ENCODE measurements at places on chromosomes 6 and 20.

DNA sequence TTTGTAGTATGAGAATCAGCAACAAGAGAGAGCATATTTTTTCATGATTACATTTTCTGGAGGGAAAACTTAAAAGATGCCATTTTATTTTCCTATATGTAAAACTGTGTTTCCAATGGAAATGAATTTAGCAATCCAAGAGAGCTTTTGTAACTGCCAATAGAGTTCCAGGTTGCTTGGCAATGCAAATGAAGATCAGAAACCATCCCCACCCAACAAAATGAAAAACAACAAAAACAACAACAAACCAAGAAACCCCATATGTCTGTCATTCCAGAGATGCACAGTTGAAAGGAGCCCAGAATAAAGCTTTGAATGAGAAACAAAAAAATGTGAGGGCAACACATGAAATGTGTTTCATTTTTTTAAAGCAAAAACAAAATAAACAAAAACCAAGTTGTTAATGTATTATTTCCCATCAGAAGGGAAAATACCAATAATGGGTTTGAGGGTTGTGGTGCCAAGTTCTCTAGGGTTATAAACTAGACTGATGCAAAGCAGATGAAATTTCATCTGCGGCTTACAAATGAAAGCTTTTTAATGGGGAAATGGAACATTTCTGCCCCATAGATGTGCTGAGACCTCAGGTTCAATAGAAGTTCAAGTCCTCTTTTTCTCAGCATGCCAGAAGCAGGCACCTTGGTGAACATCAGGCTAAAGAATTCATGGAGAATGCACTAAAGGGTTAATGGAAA lies 121.5 kb upstream of the MCHR2 start:
- no peak for DNase-seq

GRCh38 chr6:23077772-23078171 lies 508.4 kb downstream of the HDGFL1 start:
- DNase-seq = no peak

DNA sequence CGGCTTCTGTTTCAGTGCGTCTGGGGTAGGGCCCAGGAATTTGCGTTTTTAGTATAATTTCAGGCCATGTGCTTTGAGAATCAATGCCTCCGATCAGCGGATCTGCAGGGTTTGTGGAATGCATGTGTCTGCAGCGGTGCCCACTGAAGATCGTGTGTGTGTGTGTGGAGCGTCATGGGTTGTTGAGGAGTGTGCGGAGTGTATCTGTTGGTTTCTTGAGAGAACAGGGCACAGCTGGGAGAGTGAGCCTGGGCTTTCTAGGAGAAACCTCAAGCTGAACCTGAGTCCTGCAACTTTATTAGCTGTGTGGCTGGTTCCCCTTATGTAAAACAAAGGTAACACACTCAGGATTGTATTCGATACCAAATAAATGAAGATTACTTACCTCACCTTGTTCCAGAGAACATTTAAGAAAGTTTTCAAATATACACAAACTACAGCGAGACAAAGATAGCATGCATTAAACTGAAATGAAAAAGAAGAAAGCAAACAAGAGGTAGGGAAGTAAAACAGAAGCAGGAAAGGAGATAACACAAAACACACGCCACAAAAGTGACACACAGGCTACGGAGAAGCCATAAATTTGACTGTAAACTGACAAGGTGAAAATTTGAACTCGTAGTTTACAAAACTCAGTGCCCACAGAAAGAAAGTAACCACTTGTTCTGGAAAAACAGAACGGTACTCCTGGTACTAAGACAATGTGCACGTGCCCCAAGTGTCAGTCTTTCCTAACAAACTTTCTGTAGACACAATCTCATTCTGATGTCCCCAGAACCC lies 28.8 kb downstream of the PDE10A start:
- DNase-seq = no peak

DNA sequence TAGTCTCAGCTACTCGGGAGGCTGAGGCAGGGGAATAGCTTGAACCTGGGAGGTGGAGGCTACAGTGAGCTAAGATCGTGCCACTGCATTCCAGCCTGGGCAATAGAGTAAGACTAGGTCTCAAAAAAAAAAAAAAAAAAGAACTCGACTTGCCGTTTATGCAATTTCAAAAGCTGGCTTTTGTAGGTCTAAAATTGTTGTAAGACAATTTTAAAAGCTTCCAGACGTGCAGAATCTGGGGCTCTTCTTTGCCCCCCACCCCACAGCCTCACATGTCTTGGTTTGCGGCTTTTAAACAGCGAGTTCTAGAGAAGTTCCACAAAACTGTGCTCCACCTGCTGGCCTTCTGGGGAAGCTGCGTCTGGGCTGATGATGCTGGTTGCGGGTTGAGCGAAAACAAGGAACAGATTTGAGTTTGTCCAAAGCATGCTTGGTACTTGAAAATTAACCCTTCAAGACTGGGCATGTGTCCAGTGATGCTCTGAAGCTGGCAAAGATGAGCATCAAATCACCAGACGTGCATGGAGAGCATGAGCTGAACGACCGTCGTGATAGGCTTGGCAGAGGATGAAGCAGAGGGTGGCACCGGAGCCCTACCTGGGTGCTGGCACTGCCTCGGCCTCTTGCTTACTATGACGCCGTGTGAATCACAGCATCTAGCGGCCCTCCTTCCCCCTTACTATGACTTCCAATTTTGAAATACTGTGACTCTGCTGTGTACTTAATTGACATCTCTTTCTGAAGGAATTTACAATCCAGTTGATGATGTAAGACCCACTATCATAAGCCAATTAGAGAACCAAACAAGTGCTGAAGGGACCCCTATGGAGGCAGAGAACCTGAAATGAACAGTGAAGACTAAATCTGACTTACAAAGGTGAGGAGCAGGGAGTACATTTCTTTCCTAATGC lies 171.4 kb downstream of the GMPR start:
- DNase-seq = peak; percentile 83

DNA sequence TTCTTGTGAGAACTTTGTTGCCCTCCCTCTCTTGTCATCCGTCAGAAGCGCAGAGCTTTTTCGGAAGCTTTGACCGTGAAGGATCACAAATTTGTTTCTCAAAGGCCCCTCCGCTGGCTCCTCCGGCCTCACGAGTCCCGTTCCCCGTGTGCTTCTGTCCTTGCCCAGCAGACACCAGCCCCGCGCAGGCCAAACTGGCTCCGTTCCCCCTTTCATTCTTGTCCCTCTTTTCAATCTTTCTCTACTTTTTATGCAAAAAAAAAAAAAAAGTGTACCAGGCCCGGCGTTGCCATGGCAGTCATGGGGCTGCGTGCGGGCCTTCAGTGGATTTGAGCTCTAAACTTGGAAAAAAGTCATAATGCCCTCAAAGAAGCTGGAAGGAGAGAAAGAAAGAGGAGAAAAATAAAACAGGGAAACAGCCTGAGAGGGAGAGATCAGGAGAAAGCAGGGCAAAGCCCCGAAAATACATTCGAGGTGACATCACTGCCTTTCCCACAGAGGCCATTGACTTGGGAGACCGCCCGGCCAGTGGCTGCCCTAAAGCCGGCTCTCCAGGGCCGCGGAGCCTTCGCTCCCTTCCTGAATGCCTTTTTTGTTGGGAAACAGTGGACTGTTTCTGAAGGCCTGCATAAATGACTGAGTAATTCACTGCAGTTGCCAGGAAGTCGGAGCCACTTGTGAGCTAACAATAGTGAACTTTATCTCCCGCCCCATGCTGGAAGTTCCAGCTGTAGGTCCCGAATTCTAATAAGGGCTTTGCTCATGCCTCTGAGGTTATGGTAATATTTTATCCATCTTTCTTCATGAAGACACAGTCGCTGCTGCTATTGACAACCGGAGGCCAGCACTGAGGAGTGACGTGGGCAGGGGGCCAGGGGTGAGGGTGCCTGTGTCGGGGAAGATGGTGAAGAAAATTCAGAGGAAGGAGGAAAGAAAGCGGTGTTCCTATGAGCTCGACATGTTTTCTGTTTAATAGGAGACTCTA lies 670.9 kb downstream of the QKI start:
- peak; percentile 95 for DNase-seq

GRCh38 chr6:169571123-169571962 lies 130.5 kb downstream of the WDR27 start:
- DNase-seq = no peak

DNA sequence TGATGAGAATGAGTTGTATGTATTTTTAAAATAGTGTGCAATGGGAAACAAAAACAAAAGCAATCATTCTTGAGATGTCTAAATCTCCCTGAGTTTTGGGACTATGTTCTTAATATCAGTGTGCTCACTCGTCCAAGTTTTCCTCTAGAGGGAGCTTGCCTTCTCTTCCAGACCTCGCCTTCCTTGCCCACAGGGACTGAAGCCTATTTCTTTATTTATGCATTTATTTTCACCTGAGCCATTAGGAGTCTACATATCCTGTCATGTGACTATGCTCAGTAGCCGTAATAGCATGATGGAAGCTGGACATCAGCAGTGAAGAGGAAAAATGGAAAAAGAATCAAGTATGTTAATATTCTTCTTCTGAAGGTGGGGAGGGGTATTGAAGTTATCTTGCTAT lies 131.2 kb downstream of the SH3BGRL2 start:
- no peak for DNase-seq

DNA sequence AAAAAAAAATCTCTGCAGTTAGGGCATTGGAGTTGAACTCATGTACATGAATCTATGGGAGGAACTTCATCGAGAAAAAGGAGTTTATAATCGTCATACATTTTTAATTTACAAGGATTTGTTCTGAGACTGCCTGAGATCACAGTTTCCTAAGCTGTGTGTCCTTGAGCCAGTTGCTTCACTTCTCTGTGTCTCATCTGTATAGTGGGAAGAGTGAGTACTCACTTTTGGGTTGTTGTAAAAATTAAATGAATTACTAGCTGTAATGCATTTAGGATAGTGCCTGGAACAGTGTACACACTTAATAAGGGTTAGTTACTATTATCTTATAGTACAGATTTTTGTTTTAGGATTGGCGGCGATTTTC lies 42.5 kb downstream of the EYA2 start:
- no peak for DNase-seq

GRCh38 chr6:40543146-40543545 lies 44.0 kb downstream of the LRFN2 start:
- DNase-seq = peak; percentile 38

DNA sequence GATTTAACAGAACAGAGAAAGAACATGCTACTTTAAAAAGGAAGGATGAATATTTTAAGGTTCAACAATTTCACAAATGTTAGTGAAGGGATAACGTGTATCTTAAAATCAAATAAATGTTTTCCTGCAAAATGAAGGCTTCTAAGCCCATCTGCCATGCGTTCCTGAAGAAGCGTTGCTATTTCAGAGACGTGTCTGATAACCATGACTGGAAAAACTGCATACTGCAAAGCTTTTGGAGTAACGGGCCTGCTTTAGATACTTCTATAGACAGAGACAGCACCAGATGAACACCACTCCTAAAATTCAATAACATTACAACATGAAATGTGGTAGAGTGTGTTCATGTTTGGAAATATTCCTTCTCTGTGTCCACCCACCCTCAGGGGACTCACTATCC lies 126.0 kb downstream of the WDR27 start:
- no peak for DNase-seq

- DNase-seq = no peak
Observed at GRCh38 chr6:50333696-50334095, 284.0 kb upstream of the DEFB112 start.

DNA sequence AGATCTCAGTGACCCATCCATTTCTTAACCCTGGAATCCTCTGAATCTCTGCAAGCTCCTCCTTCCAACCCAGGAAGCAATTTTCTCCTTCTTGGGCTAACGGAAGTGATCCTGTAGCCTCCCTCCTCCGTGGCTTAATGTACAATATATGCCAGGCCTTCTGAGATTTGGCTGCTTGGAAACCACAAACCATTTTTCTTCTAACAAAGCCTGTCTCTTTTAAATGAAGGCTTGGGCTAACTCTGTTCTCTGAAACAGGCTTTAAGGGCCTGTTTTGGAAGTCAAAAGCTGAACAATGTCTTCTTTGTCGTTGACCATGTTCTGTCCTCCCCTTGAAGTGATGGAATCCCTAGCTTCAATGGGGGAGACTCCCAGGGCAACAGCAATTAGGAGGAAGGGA lies 14.9 kb downstream of the FYN start:
- no peak for DNase-seq

GRCh38 chr20:20366876-20367574 lies 879 bp upstream of the INSM1 start:
- no peak for DNase-seq

GRCh38 chr20:32534661-32535240 lies 50.4 kb downstream of the NOL4L start:
- no peak for DNase-seq

DNA sequence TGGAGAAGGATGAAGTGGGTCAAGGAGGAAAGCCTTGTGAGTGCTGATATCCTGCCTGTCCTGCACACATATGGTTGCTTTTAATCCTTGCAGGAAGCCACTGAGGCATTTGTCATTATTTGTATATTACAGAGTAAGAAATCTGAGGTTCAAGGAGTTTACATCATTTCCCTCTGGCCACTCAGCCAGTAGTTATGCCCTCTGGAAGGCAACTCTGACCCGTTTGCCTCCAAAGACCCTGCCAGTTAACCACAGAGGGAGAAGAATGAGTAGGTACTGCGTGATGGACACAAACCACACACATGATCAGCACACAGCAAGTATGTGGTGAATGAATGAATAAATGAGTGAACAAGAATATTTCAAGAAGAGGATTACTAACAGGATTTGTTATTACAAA lies 7.9 kb upstream of the FAM210B start:
- DNase-seq = no peak

GRCh38 chr20:32581839-32582658 lies 3.1 kb downstream of the NOL4L start:
- DNase-seq = peak; percentile 32

GRCh38 chr6:105484238-105485161 lies 81.6 kb upstream of the PREP start:
- peak; percentile 72 for DNase-seq
